Brain pericyte (primary cell): ENCODE measurements at places on chromosomes 5 and 9.

DNA sequence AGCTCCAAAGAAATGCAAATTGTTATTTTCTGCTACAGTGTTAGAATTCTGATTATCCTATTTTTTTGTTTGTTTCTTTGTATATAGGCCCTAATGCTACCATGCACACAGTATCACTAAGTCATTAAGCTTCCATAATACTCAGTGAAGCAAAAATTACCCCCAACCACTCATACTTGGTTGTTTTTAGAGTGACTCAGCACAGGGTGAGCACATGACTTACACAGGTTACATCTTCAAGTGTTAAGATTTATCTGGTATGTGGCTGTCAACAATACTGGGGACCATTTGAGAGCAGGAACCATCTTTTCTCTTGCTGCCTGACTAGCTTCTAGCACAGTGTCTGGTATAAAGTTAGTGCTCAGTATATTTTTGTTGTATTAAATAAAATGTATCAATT, 255.8 kb upstream of the SLC24A2 start:
- no peak for DNase-seq

GRCh38 chr9:130208600-130209347, 36.6 kb downstream of the NCS1 start:
- no peak for DNase-seq

DNA sequence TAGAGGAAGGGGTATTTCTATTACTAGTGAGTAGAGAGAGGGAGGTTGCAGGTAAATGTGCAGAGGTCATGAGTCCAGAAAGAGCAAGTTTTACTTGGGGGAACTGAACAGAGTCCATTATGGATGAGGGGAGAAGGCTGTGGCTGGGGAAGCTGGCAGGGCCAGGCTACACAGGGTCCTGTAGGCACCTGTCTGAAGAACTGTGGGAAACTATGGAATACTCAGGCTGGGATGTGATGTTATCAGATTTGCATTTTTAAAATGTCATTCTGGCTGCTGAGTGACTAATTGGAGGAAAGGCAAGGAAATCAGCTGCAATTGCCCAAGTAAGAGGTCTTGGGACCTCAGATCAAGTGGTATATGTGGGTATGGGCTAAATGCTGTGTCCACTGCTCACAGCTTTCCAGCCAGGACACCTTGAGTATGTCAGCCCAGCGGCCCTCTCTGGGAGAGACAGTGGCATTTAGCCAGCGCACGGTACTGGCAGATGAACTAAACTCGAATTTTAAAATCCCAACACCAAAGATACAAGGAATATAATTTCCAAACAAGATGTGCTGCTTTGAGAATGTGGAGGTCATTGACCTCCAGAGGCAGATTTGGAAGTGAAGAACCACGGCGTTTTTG, 49.1 kb downstream of the FGF1 start:
- no peak for DNase-seq

GRCh38 chr9:108688676-108689075, 167.1 kb downstream of the ACTL7B start:
- no peak for DNase-seq

DNA sequence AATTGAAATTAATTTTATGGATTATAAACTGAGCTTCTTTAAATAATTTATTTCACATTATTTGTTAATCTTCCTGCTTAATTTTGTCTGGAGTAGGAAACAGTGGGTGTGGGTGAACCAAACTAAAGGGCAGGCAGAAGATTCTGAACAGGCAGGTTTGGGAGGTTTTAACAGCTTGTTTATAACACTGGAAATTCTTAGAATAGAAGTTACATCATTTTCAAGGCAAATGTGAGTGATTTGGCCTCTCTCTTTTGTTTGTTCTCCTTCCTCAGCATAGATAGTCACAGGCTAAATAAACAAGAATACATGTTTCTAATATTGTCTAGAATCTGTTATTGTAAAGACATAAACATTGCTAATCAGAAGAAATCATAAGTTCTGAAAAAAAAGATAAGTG, 970.9 kb upstream of the NUDT12 start:
- DNase-seq, result no peak

GRCh38 chr5:39253196-39253595, 33.8 kb upstream of the FYB1 start:
- no peak for DNase-seq

DNA sequence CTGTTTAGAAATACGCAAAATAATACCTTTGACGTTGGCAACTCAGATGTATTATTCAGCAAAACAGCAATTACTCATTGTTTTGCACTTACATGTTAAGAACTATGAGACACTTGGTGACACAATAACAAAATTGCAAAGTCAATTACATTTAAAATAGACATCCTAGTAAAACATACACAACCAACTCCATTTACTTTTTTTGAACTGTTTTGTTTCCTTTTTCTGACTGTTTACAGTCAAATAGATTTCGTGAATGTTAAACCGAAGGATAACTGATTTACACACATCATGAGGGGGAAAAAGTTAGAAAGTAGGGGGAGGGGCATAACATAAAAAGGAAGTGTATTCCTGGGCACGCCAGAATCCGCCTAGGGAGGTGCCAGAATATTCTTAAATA, 220.1 kb downstream of the MEF2C start:
- DNase-seq, result no peak

GRCh38 chr9:129290606-129291005, 112.5 kb upstream of the IER5L start:
- no peak for DNase-seq

DNA sequence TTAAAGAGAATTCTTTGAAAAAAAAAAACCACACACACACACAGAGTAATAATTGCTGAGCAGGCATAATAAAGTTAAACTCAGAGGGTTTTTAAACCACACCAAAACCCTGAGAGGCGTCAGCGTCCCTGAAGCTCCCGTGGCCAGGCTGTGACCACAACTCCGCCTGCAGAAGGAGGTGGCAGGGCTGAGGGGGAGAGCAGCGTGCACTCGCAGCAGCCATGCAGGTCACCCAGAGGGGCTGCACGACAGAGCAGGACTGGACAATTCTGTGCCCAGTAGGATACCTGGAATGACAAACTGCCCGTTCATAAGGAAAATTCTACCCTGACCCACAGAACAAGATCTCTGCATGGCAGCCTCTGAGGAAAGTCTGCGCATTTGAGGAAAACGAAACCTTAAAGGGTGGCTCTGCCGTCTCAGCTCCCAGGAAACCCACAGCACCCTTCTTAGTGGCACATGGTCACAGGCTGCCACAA, 44.0 kb downstream of the ROR2 start:
- no peak for DNase-seq
